ENCODE measurements at places on chromosomes 11 and 22.

GRCh38 chr11:66341502-66342126, 3.3 kb downstream of the BRMS1 start:
- DNase-seq: no peak

- DNase-seq: peak; percentile 83
Measured at GRCh38 chr11:3840870-3841425, at the start of gene RHOG. RHOG (minus strand) TSS chr11:3840959; CDS start chr11:3828138, 12,821 bp downstream.

DNA sequence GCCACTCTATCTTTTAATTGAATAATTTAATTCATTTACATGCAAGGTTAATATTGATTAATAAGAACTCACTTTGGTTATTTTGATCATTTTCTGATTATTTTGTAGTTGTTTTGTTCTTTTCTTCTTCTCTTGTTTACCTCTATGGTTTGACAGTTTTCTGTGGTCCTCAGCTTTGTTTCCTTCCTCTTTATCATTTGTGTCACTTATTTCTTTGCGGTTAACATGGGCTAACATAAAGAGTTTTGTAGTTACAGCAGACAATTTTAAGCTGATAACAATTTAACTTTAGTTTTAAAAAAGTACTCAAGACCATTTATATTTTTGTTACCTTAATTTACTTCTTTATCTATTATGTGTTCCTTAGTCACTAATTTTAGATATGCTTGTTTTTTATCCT, 1032.8 kb upstream of the RAG2 start:
- no peak for DNase-seq

DNA sequence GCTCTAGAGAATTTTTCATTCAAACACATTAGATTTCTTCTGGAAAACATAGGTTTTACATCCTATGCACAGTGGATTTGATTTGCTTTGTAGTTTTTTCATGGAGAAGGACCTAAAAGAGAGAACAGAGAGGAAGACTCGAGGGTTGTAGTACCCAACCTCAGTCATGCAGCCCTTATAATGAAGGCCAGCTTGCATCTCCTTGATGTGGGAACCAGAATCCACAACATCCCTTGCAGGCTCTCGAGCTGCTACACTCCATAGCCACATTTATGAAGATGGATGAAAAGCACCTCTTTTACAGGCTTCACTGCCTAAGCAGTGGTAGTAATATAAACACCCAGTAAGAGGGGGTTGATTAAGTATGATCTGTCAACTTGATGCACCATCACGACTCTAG, 9.5 kb upstream of the OR5B12 start:
- no peak for DNase-seq

DNA sequence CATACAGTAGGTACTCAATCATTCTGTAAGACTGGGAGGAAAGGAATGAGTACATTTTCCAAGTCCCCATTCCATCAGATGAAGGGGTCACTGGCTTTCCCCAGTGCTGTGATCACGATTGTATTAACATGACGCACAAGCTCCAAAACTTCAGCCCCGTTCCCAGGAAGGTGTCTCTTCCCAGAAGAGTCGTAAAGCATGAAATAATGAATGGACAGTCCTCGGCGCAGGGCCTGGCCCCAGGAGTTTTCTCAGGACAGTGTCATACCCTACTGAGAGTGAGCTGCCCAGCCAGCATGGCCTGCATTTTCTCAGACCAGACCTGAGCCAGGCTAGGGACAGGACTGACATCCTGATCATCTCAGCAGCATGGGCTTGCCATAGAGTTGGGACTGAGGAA, 80.7 kb downstream of the PARVA start:
- no peak for DNase-seq

DNA sequence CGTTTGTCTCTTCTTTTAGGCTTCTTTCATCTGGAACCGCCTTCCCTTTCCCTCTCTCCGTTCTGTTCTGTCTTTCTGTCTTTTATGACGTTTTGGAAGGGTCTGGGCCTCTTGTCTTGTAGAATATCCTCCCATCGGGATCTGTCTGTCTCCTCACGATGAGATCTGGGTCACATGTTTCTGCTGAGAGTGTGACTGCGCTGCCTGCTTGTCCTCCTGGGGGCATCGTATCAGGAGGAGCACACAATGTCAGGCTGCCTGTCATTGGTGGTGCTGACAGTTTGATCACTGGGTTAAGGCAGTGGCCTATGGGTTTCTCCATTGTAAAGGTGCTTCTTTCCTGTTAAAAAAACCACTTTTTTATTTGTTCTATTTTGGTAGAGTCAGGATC, 60.4 kb upstream of the PARVG start:
- no peak for DNase-seq

GRCh38 chr11:43852057-43852636, 28.5 kb upstream of the ALKBH3 start:
- DNase-seq: peak; percentile 60

- DNase-seq: no peak
Measured at GRCh38 chr22:46879083-46879482, 116.6 kb downstream of the TBC1D22A start.

- DNase-seq: no peak
Measured at GRCh38 chr11:104623518-104623917, 274.7 kb downstream of the CASP12 start.

GRCh38 chr11:118169300-118170140, 6.9 kb downstream of the SCN2B start:
- DNase-seq: no peak

GRCh38 chr11:116136987-116137674, 632.9 kb upstream of the CADM1 start:
- no peak for DNase-seq

- DNase-seq: no peak
Measured at GRCh38 chr11:69974528-69974927, 103.6 kb upstream of the ANO1 start.

- no peak for DNase-seq
Measured at GRCh38 chr11:85945296-85945695, 90.1 kb downstream of the CCDC83 start.

- DNase-seq: peak; percentile 87
Measured at GRCh38 chr11:59197991-59198390, 14.7 kb downstream of the MPEG1 start.

DNA sequence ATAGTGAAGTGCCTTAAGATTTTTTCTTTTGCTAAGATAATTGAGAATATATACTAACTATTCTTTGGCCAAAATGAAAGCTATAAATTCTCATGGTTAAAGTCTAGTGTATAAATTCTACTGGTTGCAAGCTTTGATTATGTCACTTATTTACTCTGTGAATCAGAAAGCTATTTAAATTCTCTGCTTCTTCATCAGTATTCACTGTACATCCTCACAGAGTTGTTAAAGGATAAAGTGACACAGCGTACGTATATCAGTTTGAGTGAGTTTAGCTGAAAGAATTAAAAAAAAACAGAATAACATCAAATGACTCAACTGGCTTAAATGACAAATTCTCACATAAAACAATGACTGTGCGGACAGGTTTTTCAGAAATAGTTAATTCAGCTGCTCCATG, 453.1 kb downstream of the NELL1 start:
- DNase-seq: no peak

GRCh38 chr11:84437071-84437980, 1151.2 kb upstream of the CCDC90B start:
- peak; percentile 19 for DNase-seq

DNA sequence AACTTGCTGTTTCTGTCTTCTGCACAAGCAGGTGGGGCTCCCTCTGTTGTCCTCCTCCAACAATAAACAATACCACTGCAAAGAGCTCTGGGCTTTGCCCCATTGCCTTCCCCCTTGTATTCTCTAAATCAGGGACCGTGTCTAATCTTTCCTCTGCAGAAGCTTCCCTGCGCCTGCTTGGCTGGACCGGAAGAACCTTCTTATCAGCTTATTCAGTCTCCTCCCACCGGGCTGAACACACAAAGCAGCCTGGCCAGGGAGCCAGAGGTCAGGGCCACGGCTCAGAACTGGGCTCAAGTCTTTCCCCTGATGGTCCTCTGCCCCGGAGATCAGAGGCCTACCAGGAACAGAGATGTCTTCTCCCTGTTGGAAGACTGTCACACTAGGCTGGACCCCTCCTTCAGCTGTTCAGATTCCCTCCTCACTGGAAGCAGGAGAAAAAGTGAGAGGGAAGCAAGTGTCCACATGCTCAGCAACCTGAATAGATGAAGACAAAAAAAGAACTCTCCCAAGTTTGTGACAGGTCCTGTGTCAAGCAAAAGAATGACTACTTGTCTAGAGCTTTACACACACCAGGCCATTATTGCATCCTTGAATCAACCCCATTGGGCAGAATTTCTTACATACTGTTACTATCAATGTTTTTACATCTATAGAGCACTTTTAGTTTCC, 63.7 kb downstream of the RAB30 start:
- DNase-seq: peak; percentile 27

GRCh38 chr22:46063846-46064227, 86.5 kb upstream of the PPARA start:
- peak; percentile 25 for DNase-seq

- no peak for DNase-seq
Measured at GRCh38 chr22:50171319-50171964, 911 bp downstream of the PANX2 start.

DNA sequence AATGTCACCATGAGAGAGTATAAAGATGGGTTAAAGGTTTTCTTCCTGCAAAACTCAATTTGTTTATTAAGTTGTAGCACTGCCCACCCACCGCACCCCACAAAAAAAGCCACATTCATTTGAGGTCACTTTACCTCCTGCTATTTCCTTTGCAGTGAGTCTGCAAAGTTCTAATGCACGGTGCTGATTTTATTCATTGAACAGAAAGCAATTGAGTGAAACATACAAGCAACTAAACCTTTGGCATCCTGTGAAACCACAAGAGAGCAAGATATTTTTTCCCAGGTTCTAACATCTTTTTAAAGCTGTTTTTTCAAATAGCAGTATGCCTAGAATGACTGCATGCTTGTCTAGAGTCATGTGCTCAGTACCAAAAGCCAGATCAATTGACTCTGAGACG, 39.0 kb downstream of the RRAS2 start:
- no peak for DNase-seq

DNA sequence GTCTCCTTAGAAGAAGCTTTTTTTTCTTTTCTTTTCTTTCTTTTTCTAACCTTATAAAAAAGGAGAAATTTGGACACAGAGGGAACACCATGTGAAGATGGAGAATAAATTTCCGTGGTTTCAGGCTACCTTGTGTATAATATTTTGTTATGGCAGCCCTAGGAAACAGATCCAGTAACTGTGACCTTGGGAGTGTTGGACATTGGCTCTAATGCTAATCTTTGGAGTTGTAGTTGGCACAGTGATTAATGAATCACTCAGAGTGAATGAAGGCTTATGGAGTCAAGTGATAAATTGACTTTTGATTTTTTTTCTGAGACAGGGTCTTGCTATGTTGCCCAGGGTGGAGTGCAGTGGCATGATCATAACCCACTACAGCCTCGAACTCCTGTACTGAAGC, 15.5 kb upstream of the PHOX2A start:
- DNase-seq: no peak

- no peak for DNase-seq
Measured at GRCh38 chr22:27512283-27512761, 289.2 kb downstream of the MN1 start.

GRCh38 chr11:21537980-21538379, 654.9 kb upstream of the ANO5 start:
- no peak for DNase-seq

GRCh38 chr11:39541945-39542351, 1917.5 kb downstream of the LRRC4C start:
- no peak for DNase-seq

- DNase-seq: peak; percentile 53
Measured at GRCh38 chr11:17734986-17735817, 621 bp downstream of the KCNC1 start.
